SJSA1 (cell line): ENCODE measurements at places on chromosomes 6 and 20. TPM values are rescaled to one million over a fixed set of nuclear protein-coding genes. Genes with fewer than 3 reads are reported as not detected.

GRCh38 chr6:53679446-53679933, 13.9 kb upstream of the KLHL31 start:
- no peak for DNase-seq

- DNase-seq = no peak
These were observed 53.9 kb downstream of the AFG1L start for GRCh38 chr6:108348655-108349349.

DNA sequence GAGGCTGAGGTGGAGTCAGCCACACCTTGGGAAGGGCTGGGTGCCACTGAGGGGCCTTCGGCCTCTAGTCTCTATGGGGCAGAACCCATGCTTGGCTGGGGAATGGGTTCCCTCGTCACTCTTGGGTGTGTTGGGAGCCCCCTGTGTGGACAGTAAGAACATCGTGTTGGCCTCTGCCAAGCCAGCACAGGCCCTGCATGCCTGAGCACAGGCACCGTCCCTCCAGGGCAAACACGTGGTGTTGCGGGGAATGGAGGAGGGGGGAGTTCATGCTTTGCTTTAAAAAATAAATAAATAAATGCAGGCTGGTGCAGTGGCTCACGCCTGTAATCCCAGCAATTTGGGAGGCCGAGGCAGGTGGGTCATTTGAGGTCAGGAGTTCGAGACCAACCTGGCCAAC, 63.0 kb downstream of the EZR start:
- no peak for DNase-seq

- DNase-seq = no peak
These were observed 117.6 kb downstream of the JPH2 start for GRCh38 chr20:44069203-44070011.

GRCh38 chr6:34958734-34959133, 69.7 kb downstream of the ANKS1A start:
- no peak for DNase-seq

DNA sequence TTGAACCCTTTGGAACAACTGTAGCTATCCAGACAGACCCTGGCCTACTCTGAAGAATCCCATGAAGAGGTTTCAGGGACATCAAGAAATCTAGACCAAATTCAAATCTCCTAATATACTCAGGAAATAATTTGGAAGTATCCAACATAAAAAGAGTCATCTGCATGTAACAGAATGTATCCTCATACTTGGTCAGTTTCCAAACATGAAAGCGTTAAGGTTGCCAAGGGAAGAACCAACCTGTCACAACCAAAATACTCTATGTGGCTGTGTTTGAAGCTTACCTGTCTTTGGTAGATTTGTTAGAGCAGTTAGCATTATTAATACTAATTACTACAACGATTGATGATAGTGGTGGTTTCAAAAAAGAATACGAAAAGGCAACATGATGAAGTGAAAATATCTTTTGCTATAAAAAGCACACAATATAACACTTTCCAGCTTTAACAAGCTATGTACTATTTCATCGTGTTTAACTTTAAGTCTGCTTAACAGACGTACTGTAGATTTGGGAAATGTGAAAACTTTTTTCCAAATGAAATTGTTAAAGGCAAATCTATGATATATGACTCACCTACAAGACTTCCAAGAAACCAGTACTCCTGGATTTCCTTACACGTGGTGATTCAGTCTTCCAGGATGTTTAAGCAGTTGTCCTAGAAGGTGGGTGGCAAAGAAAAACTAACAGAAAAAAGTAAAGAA, 46.6 kb upstream of the ENPP1 start:
- DNase-seq = peak; percentile 20

- no peak for DNase-seq
These were observed 19.1 kb downstream of the PCK1 start for GRCh38 chr20:57579898-57580447.

WFDC5 gene
- total RNA-seq = not detected in 2 replicates

FAM184A gene
- total RNA-seq = not detected in 2 replicates

ZC2HC1B gene
- not detected in 2 replicates for total RNA-seq
